ENCODE measurements at places on chromosomes 7 and 10.

DNA sequence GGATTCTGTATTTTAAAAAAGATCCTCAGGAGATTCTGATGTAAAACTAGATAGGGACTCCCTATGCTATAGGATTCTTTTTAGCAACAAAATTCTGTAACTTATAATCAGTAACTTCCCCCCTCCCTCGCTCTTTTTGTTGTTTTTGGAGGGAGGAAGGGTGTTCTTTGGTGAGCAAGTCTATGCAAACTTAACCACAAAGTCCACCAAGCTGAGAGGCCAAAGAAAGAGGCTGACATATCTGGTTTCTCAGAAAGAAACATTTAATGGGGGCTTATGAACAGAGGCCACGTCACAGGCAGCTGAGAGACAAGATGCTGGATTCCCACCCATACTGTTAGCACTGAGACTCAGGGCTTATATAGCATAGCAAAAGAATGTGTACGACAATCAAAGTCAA, 14.3 kb upstream of the ABCB5 start:
- DNase-seq = no peak

- DNase-seq = no peak
These were observed 480.9 kb downstream of the PHTF2 start for GRCh38 chr7:78279457-78279856.

DNA sequence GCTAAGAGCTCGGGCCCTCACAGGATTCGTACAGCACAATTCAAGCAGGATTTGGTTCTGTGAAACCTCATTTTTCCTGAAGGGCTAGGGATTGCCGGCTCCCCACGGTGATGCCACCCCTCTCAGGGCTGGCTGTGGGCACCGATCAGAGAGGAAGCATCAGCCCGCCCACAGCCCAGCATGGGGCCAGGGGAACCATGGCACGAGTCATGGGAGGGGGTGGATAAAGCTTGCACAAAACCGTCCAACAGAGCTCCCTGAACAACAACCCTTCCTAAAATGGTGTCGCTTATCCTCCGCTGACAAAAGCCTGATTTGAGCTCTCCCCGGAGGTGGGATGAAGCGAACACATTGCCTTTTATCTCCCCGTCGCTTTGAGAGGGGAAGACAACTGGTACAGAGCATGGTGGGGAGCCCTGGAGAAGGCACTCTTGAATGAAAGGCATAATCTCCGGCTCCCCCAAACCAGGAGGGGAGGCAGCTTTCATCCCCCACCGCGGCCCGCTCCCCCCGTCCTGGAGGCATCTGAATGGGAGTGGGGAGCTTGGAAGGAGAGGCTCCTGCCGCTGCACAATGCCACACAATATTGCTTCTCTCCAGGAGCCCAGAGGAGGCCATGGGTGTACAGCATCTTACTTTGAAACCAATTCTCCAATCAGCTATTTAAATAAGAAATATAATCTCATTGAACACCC, 144.0 kb downstream of the RPS24 start:
- no peak for DNase-seq

- no peak for DNase-seq
These were observed 8.3 kb upstream of the GDF10 start for GRCh38 chr10:47291682-47292081.

GRCh38 chr10:128067691-128068397, 58.4 kb downstream of the MKI67 start:
- no peak for DNase-seq

DNA sequence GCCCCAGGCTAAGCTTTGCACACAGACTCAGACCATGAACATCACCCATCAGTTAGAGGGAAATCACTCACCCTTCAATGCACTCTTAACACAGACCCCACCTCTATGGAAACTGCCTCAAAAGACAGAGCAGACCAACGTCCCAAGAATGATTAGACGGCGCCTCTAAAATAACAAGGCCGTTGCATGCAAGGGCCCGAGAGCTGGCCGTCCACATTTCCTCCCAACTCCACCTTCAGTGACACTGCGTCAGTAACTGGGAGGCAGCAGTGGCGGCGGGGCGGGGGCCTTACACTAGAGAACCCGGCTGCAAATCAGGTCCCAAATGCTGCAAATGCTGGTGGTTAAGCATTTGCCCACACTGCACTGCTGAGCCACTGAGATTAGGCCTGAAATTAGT, 115.0 kb downstream of the PTPRN2 start:
- no peak for DNase-seq

GRCh38 chr10:102726274-102726673, 11.8 kb downstream of the SFXN2 start:
- DNase-seq = no peak

DNA sequence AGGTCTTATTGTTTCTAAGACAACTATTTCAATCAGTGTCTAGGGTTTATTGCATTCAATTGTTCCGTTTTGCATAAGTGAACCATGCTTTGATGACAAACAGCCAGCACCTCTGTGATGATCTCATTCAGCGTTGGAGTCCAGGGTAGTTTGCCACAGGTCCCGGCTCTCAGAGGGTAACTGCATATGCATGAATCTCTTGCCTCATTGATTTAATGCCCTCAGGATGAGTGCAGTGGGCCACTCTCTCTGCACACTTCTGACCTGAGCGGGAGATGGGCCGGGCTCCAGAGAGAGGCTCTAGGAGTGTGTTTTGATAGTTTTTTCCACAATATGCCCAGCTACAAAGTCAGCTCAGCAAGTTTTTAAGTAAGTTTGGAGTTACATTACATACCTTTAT, 83.9 kb downstream of the HECW1 start:
- no peak for DNase-seq

- no peak for DNase-seq
These were observed 112.7 kb downstream of the ICA1 start for GRCh38 chr7:8149222-8149621.

DNA sequence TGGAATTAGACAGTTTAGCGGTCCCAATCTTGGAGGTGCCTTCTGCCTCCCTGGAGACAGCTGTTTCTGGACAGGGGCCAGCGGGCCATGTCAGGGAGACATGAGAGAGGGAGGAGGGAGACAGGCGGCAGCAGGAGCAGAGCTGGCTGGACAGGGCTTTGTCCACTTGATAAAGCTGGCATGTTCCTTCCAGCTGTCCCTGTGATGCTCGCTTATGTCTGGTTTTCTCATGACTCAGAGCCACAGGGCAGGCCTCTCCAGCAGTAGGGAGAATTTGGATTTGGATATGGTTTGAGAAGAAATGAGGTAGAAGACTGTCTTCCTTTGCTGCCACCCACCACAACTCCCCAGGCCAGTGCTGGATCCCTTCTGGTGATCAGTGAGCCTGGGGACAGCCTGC, 51.7 kb upstream of the SORCS3 start:
- DNase-seq = no peak

GRCh38 chr10:70193391-70193844, 23.1 kb upstream of the SAR1A start:
- no peak for DNase-seq

- no peak for DNase-seq
These were observed 1.1 kb downstream of the ADRA2A start for GRCh38 chr10:111077785-111078504.

DNA sequence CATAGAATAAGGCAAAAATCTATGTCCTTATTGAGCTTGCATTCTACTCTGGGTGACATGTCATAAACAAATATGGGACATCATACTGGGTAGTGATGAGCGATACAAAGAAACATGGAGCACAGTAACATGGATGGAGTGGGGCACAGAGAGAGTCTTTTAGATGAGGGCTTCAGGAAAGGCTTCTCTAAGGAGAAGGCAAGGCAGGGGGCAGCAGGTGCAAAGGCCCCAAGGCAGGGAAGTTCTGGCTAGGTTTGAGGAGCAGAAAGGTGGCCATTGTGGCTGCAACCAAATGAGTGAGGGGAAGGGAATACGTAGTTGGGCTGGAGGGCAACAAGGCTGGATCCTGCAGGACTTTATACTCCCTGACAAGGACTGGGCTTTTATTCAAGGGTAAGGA, 211.4 kb downstream of the HERPUD2 start:
- DNase-seq = no peak

- peak; percentile 35 for DNase-seq
These were observed 3.2 kb downstream of the SFMBT2 start for GRCh38 chr10:7407368-7408290.

DNA sequence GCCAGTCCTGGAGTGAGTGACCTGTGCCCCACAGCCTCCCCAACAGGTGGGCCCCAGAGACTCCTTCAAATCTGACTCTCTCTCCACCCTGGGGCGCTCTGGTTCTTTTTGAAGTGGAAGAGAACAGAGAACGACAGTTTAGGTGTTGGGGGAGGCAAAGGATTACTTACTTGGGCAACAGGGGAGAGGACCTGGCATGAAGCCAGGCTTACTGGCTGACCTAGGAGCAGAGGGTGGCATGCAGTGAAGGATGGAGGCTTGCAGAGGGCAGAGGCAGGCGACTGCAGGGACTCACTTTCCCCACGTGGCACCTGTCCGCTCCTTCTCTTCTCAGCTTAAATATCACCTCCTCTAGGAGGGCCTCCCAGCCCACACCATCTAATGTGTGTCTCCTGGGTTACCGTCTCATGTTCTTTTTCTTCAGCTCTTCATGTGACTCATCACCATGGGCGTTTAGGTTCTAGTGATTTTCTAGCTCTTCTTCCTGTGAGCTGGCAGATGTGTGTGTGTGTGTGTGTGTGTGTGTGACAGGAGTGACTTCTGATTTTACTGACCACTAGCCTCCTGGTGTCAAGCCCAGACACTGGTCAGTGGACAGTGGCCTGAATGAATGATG, 15.5 kb downstream of the LZTS2 start:
- no peak for DNase-seq

DNA sequence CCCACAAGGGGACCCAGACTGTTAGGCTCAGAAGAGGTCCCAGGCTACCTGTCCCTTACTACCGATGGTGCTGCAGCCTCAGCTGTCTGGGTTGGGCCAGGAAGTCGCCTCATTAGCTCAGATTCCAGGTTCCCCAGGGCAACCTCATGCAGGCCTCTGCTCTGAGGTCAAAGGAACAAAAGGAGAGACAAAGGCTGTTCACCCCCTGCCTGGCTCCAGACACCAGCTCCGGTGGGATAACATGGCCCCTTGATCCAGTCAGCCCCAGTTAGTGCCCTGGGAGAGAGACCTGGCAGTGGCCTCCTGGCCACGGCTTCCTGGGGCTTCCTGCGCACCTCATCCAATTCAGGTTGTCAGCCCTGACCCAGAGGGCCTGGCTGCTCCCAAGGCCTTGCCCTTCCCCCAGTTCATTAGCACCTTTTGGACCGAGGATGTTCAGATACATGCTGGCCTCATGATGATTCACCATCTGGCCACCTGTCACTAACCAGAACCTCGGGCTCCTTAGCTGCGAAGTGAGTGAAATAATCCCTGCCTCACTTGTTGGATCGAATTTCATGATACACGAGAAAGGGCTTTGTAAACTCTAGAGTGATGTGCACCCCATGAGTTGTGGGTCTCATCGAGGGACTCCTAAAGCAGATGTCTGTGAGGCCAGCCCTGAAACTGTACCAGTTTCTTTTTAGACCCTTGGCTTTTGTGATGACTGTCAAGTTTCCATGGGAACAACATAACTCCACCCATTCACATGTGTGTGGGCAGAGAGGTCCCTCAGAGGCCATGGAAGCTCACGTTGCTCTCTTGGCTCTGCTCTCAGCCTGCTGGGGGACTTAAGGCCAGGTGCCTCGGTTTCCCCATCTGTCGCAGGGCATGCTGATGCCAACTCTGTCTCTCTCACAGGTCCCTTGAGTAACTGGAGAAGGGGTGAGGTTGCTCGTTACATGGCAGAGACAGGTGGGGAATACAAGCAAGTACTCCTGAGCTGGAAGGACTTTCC, 79.5 kb upstream of the PCBD1 start:
- DNase-seq = no peak

GRCh38 chr10:109450702-109451101, 472.6 kb downstream of the XPNPEP1 start:
- no peak for DNase-seq

DNA sequence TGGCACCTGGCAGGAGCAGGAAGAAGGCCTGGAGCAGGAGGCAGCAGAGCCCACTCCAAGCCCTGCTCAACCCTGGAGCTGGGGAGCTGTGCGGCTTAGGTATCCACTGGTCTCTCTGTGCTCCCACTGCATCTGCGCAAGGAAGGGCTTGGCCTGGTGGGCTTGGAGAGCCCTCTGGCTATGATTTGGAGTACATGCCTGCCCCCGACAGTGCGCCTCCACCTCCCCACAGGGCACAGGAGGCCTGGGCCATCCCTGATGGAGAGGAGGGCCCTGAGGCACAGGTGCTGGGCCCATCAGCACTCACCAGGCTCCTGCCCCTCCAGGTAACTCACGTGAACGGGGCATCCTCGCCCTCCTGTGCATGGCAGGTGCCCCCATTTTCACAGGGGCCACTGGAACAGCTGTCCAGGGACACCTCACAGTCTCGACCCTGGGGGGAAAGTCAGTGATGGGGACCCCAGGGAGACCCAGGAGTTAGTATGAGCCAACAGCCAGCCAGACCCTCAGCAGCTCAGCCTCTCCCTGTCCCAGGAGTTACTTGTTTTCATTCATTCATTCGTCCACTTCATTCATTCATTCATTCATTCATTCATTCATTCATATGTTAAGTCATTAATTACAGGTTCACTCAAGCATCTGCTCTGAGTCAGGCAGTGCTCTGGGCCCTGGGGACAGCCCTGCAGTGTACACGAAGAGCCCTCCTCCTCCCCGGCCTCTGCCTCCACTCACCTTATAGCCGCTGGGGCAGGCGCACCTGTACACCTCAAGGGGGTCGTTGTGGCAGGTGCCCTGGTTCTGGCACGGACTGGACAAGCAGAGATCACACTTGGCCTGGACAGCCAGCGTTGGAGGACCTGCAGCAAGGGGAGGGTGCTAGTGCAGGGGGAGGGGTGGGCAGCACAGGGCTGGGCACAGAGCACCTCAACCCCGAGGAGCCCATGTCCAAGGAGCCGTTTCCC, 167.2 kb downstream of the SLIT1 start:
- no peak for DNase-seq

GRCh38 chr10:114103284-114103683, 59.6 kb downstream of the ADRB1 start:
- peak; percentile 48 for DNase-seq

DNA sequence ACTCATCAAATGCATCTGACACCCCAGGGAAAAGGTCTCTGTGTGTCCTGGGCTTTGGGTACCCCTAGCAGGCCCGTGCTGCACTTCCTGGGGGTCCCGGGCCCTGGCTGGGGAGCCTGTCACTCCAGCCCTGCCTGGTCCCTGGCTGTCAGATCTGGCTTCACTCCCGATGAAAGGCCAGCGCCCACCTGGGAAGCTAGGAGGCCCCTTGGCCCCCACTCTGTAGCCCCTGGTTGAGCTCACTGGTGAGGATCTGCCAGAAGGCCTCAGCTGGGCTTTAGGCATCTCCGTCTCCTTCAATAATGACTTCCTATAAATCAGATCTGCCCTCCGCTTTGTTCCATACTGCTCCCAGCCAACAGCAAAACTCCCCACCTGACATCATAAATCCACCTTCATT, 64.0 kb downstream of the GOLGA7B start:
- no peak for DNase-seq

DNA sequence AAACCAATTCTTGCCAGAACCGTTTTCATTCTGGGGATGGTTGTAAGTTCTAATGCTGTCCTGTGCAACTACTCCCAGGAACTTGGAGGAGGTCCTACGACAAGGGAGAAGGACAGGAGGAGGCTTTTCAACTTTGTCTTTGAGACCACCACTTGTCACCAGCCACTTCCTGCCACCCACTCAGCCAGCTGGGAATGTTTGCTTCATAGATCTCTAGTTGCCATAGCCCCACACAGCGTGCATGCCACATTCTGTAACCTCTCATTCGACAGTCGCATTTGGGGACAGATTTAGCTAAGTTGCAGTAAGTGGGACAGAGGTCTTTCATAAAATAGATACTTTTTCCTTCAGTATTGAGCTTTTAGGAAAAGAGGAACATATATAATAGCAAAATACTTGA, 78.0 kb downstream of the TAF3 start:
- DNase-seq = no peak
